Osteoblast (primary cell): ENCODE measurements at places on chromosomes 4 and X. TPM values are rescaled to one million over a fixed set of nuclear protein-coding genes. Genes with fewer than 3 reads are reported as not detected.

- DNase-seq: no peak
- no peak overlapping the region for H3K4me3 ChIP-seq
- no peak overlapping the region for H3K27ac ChIP-seq
Observed at GRCh38 chr4:39051492-39051891, 10.5 kb upstream of the KLHL5 start.

GRCh38 chr4:155040031-155040430 lies 168.4 kb upstream of the NPY2R start:
- no peak overlapping the region for H3K4me3 ChIP-seq
- H3K36me3 ChIP-seq: no peaks in the 10 kb centered on the region
- no peaks in the 10 kb centered on the region for H3K4me1 ChIP-seq
- no peak for DNase-seq
- no peak overlapping the region for H3K27ac ChIP-seq
- no peaks in the 10 kb centered on the region for H3K27me3 ChIP-seq

The BMPR1B gene
- 2.5 and 7.1 TPM in 2 replicates for total RNA-seq

- peak; percentile 88 for DNase-seq
- peak overlapping the region; percentile 90 for H3K4me3 ChIP-seq
- H3K27ac ChIP-seq: peak overlapping the region; percentile 81
- peaks cover 3% of the 10 kb centered on the region for H3K36me3 ChIP-seq
Observed at GRCh38 chrX:2691543-2692220, 587 bp downstream of the CD99 start.

DNA sequence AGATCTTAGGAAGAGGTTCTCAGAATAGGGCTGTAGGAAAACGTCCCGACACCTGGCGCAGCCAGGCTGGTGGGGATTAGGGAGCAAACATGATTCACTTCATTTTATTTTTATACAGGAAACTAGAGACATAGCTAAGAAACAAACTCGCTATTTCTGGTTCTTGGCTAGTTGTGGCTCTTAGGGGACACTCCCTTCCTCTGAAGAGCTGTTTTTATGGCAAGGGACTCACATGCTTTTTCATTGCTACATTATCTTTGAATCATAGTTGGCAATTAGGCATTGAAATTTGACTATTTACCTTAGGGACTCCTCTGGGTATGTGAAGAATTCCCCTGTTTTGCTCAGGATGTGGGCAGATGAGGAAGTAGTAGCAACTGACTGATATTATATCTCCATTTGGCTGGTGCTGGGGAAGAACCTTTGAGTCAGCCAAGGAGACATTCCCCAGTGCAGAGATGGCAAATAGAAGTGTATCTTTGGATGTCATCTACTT lies 174.5 kb downstream of the SMIM20 start:
- peaks cover 12% of the 10 kb centered on the region for H3K27me3 ChIP-seq
- H3K36me3 ChIP-seq: no peaks in the 10 kb centered on the region
- no peak for DNase-seq
- H3K4me3 ChIP-seq: no peak overlapping the region
- peak overlapping the region; percentile 13 for H3K27ac ChIP-seq
- peaks cover 47% of the 10 kb centered on the region for H3K4me1 ChIP-seq

- DNase-seq: no peak
- no peaks in the 10 kb centered on the region for H3K36me3 ChIP-seq
- H3K27me3 ChIP-seq: no peaks in the 10 kb centered on the region
- H3K4me3 ChIP-seq: no peak overlapping the region
- H3K4me1 ChIP-seq: no peaks in the 10 kb centered on the region
Observed at GRCh38 chr4:90274175-90274574, 147.0 kb downstream of the CCSER1 start.

DNA sequence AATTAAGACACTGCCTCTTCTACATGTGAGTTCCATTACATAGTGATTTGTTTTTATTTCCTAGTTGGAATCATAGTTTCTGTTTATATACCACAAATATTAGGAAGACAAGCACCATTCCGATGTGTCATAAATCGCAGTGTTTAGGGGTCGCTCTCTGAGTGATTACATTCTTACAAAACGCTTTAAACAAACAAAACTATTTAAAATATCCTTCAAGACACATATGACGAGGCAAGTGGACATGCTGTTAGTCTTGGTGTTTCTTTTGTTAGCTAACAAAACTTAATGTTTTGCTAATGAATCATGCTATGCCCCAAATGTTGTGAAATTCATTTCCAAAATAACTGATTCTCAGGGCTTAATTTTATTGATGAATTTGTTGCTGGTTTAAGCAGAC lies 1219.3 kb upstream of the PRKX start:
- H3K36me3 ChIP-seq: no peaks in the 10 kb centered on the region
- H3K4me1 ChIP-seq: no peaks in the 10 kb centered on the region
- DNase-seq: no peak
- H3K27me3 ChIP-seq: no peaks in the 10 kb centered on the region
- no peak overlapping the region for H3K27ac ChIP-seq
- H3K4me3 ChIP-seq: no peak overlapping the region

DNA sequence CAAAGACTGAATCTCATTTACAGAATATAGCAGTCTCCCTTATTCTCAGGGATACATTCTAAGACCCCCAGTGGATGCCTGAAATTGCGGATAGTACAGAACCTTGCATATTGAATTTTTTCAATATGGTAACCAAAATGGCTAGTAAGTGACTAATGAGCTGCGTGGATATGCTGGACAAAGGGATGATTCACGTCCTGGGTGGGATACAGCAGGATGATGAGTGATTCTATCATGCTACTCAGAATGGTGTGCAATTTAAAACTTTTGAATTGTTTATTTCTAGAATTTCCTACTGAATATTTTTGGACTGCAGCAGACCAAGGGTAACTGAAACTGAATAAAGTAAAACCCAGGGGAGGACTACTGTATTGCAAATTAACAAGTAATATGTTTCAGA lies 66.7 kb downstream of the STAG2 start:
- H3K27ac ChIP-seq: peak overlapping the region; percentile 15
- no peak overlapping the region for H3K4me3 ChIP-seq
- peak; percentile 32 for DNase-seq
- no peaks in the 10 kb centered on the region for H3K27me3 ChIP-seq

The TMPRSS11F gene
- not detected in 2 replicates for total RNA-seq

- H3K4me3 ChIP-seq: no peak overlapping the region
- H3K27ac ChIP-seq: no peak overlapping the region
- no peaks in the 10 kb centered on the region for H3K36me3 ChIP-seq
- H3K27me3 ChIP-seq: no peaks in the 10 kb centered on the region
- H3K4me1 ChIP-seq: no peaks in the 10 kb centered on the region
Observed at GRCh38 chr4:120753854-120754253, 168.7 kb downstream of the PRDM5 start.

The VSIG1 gene
- total RNA-seq: not detected in 2 replicates

GRCh38 chrX:133640161-133641015 lies 225.1 kb upstream of the GPC4 start:
- no peak overlapping the region for H3K4me3 ChIP-seq
- H3K4me1 ChIP-seq: no peaks in the 10 kb centered on the region
- H3K27me3 ChIP-seq: peaks cover 4% of the 10 kb centered on the region
- no peaks in the 10 kb centered on the region for H3K36me3 ChIP-seq
- no peak for DNase-seq
- no peak overlapping the region for H3K27ac ChIP-seq

GRCh38 chr4:98749206-98749605 lies 90.8 kb upstream of the TSPAN5 start:
- H3K27me3 ChIP-seq: no peaks in the 10 kb centered on the region
- no peak overlapping the region for H3K4me3 ChIP-seq
- DNase-seq: no peak
- H3K27ac ChIP-seq: no peak overlapping the region
- H3K4me1 ChIP-seq: peaks cover 12% of the 10 kb centered on the region

DNA sequence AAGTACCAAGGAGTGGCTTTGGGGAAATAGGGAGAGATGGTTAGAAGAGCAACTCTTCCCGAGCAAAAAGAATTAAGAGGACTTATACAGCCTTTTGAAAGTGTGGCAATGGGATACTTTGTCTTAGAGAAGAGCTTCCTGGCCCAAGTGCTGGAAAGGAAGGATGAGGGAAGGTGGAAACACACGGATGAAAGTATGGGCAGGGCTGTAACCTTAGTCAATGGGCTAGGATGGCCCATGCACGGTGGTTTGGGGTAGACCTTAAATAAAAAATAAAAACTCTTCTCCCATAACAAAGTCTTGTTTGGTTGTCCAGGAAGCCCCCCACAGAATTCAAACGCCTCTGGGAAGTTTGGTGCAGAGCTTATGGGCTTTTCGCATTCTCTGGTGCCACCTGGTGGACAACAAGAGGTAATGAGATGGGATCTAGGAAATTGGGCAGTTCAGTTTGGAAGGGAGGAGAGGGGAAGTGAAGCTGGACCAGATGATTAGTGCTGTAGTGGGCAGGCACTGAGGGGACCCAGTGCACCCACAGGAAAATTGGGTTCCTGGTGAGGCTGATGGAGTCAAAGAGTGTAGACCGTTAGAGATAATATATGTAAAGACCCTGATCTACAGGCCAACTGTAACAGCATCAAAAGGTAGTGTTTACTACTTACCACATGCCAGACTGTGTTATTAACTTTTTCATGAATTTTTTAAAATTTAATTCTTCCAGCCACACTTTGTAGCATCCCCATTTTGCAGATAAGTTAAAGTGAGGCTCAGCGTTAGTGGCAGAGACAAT lies 13.8 kb upstream of the ENOX2 start:
- no peak overlapping the region for H3K27ac ChIP-seq
- no peaks in the 10 kb centered on the region for H3K4me1 ChIP-seq
- H3K4me3 ChIP-seq: no peak overlapping the region
- H3K27me3 ChIP-seq: peaks cover 7% of the 10 kb centered on the region
- no peaks in the 10 kb centered on the region for H3K36me3 ChIP-seq
